ENCODE measurements at places on chromosomes 12 and 14. TPM values are rescaled to one million over a fixed set of nuclear protein-coding genes. Genes with fewer than 3 reads are reported as not detected.
A peak's percentile ranks its signal among the peaks of the same experiment; 100 is the strongest.

DNA sequence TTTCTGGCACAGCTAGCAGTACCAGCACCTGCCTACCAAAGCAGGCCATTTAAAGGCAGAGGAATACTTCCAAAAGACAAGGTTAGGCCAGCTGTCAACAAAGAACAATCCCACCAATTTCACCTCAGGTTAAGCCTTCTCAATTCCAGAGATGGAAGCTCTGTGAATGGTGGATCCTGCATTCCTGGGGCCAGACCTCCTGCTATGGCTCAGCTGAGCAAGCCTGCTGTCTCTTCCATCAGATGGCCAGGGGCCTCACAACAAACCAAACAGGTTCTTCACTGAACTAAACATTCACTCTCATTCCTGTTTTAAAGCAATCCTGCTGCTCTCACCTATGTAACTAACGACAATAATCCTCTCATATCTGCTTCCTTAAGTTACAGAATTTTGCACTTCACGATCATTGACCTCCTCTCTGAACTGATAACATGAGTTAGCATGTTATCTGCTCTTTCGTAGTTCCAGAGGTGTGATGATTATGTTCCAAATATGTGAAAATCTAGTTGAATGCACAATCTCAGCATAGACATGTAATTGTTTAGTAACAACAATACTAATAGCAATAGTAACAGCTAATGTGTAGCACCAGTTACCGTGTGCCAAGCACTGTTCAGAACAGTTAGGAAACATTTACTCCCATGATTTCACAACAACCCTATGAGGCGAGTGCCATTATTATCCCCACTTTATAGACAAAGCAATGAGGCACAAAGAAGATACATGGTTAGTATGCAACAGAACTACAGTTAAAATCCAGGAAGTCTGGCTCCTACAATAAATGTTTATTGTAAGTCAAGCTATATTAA, 73.2 kb downstream of the SLC2A13 start:
- no peak for DNase-seq

GRCh38 chr14:71947947-71948500, 15.8 kb downstream of the RGS6 start:
- DNase-seq, result no peak

DNA sequence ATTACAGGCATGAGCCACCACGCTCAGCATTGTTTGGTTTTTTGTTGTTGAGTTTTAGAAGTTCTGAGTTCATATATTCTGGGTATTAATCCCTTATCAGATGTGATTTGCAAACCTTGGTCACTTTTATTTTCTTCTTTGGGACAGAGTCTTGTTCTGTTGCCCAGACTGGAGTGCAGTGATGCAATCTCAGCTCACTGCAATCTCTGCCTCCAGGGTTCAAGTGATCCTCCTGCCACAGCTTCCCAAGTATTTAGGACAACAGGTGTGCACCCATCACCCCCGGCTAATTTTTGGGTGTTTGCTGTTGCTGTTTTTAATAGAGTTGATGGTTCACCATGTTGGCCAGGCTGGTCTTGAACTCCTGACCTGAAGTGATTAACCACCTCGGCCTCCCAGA, 11.8 kb downstream of the USP30 start:
- DNase-seq, result no peak

GRCh38 chr12:63915105-63915800, 70.8 kb downstream of the SRGAP1 start:
- no peak for DNase-seq

GRCh38 chr12:13368431-13368830, 171.9 kb downstream of the EMP1 start:
- no peak for DNase-seq

DNA sequence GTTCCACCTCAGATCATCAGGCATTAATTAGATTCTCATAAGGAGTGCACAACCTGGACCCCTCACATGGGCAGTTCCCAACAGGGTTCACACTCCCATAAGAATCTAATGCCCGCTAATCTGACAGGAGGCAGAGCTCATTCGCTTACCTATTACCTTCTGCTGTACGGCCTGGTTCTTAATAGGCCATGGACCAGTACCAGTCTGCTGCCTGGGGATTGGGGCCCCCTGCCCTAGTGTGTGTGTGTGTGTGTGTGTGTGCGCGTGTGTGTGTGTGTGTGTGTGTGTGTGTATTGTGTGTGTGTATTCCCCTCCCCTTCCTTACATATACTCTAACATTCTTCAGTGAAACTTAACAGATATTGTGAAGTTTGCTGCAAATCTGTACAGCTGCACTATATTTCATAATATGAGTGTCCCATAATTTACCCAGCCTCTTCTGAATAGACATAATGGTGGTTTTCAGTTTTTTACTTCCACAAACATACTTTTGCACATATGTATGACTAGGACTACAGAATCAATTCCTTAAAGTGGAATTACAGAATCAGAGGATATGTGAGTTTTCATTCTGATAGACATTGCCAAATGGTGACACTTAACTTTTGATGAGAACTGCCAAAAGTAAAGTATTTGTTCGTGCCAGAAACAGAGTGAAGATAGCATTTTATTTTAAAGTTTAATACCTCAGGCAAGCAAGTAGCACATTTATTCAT, 205.2 kb upstream of the EEA1 start:
- DNase-seq, result no peak

DNA sequence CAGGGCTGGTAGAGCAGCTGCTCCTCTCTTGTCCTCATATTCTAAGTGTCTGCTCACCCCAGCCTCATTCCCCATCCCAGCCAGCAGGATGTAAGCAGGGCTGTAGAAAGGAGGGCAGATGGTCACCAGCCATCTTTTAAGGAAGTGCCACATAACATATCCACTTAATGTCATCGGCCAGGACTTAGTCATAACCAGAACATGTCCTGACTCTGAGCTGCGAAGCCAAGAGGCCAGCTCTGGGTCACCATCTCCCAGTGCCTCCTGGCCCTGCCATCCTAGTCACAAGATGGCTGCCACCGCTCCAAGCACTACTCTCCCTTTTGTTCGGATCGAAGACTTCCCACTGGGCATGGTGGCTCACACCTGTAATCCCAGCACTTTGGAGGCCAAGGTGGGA, 123.9 kb downstream of the PLXNC1 start:
- DNase-seq, result no peak

GRCh38 chr12:25745281-25745680, 192.2 kb upstream of the LMNTD1 start:
- DNase-seq, result no peak

GRCh38 chr12:116538076-116538591, 21.0 kb upstream of the MAP1LC3B2 start:
- DNase-seq, result no peak

- DNase-seq, result peak; percentile 3
Observed at GRCh38 chr14:94598816-94599655, 13.2 kb upstream of the SERPINA3 start.

DNA sequence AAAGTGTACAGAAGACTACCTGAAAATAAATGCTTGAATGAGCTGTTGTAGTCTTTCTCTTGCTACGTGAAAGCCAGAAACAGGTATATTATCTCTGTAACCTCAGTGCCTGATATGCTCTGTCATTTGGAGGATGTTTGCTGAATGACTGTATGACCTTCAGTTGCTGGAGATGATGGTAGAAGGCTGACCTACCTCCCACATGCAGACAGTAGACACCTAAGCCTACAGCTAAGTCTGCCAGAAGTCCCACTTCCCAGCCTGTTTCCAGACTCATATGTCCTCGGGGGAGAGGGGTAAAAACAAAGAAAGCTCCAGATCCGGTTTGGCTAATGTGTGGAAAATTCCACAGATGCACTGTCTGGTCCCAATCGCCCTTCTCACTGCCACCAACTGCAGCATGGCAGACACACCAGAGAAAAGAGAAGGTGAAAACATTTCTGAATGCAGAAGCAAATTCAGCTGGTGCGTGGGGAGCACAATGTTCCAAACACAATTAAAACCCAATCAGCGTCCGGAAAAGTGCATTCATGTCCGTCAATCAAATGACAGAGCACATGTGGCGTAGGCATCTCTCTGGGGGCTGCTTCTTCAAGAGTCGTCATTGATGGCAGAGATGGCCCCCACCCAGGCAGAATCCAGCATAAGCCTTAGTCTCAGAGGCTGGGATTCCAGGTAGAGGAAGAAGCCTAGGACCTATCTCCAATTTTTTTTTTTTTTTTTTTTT, 76.3 kb upstream of the TBX3 start:
- DNase-seq, result no peak

- no peak for DNase-seq
Observed at GRCh38 chr14:77265561-77266335, 5.3 kb downstream of the NGB start.

GRCh38 chr12:122059203-122059960, 19.2 kb upstream of the MLXIP start:
- no peak for DNase-seq

DNA sequence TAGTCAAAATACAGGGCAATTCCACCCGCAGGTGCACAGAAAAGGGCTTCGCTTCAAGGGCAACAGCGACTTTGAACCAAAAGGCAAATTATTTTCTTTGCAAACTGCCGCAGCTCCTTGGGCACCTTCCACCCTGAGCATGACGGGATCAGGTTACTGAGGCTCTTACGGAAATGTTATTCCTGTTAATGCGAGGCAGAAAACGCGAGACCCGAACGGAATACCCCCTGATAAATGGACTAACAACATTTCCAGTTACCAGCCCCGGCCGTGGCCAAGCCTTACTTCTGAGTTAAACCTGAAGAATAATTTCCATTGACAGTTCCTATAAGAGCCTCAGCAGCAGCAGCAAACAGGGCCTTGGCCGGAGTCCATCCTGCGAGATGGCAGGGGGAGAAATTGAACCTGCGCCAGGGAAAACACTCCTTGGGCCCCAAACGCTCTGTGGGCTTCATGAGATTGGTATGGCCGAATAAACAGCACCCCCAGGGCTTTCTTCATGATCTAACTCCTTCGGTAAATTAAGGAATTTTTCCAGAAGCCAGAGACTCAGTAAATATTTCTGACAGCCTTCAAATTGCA, 70.0 kb upstream of the DICER1 start:
- no peak for DNase-seq

GRCh38 chr14:103445806-103446205, 60.6 kb downstream of the MARK3 start:
- no peak for DNase-seq

DNA sequence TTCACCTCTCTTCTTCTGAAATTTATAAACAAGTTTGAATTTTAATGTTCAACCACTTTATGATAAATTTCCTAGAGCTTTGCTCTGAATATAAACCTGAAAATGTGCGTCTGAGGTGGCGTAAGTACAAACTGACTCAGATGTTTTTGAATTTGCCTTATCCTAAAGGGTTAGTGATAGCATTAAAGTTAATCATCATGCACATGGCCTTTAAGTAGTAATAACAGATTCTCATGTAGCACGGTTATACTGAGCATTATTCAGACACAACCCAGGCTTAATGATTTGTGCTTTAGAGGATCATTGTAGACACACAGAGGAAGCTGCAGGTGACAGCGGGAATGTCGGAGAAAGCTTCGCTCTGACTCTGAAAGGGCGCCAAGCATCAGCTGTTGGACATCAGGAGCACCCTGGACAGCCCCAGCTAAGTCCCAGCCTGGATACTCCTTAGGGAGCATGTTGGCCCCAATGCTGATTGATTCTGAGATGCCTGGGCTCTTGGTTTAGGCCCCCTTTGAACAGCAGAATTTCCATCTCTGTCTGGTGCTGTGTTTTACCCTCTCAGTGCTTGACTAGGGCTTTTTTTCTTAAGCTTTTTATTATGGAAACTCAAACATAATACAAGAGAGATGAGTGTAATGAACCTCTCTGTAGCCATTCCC, 91.1 kb downstream of the PLXNC1 start:
- no peak for DNase-seq

- DNase-seq, result peak; percentile 12
Observed at GRCh38 chr14:93115821-93116675, at the start of gene ITPK1. Gene ITPK1 (minus strand): TSS chr14:93115925. CDS start chr14:93115163, 762 bp downstream.

DNA sequence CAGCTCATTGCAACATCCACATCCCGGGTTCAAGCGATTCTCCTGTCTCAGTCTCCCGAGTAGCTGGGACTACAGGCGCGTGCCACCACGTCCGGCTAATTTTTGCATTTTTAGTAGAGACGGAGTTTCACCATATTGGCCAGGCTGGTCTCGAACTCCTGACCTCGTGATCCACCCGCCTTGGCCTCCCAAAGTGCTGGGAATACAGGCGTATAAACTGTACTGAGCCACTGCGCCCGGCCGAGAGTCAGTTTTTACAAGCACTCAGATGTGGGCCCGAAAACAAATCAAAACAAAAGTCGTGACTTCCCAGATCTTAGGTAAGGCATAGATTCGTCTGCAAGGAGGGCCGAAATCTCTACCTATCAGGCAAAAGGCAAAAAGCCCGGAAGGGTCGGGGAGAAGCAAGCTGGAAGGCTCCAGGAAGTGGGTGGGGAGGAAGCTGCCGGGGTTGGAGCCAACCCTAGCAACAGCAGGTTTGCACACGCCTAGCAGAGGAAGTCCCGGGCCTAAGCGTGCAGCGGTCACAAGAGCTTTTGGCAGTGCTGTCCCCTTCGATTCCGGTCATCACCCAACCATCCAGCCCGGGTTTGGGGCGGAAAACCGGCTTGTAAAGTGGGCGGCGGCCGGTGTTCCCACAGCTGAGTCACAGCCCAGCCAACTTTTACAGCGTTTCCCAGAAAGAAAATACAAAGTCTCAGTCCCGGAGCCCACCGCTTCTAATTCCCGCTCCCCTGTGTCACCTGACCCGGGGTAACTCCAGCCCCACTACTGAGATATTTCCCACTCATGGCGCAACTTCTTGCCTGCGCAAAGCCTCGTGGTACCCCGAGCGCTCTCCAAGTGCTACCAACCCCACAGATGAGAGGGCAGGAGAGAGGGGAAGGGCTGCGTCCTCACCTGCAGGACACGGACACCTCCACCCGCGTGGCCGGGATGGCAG, 583 bp downstream of the CPNE8 start:
- DNase-seq, result peak; percentile 67

DNA sequence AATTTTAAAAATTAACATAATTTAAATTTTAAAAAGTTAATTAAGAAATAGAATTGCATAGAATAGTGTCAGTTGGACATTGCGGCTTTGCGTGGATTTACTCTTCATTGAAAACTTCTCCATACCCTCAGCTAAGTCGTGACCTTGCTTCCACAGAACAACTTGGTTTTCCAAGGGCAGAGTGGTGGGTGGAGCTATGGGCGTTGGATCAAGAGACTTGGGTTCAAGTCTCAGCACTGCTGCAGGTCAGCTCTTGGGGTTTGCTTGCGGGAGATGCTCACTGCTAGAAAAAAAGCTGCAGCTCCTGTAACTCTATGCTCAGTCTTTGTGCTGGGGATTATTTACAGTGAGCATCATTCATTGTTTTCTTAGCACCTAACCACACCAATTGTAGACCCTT, 133.7 kb downstream of the PRIMA1 start:
- no peak for DNase-seq

The TSPAN8 gene
- 3.7 TPM for total RNA-seq

The SIX6 gene
- not detected for total RNA-seq

The ACAD10 gene
- 21.8 TPM for total RNA-seq

The NTN4 gene
- 9.4 TPM for total RNA-seq

The NXPH4 gene
- total RNA-seq, result 6.6 TPM

The TAS2R8 gene
- not detected for total RNA-seq

The KCNH5 gene
- 1.4 TPM for total RNA-seq

The FKBP3 gene
- total RNA-seq, result 40.6 TPM

The GLI1 gene
- 7.2 TPM for total RNA-seq

The PPP1R3E gene
- total RNA-seq, result 6.0 TPM

The SSTR1 gene
- total RNA-seq, result 0.49 TPM

The TOGARAM1 gene
- total RNA-seq, result 37.5 TPM

The SPATA7 gene
- 20.4 TPM for total RNA-seq

The TMEM63C gene
- total RNA-seq, result 0.89 TPM

Measured in skin of body (tissue), 3 donors.